ENCODE measurements at places on chromosomes 6 and 20.

- no peak for DNase-seq
These were observed 593.9 kb downstream of the CD109 start for GRCh38 chr6:74289884-74290283.

DNA sequence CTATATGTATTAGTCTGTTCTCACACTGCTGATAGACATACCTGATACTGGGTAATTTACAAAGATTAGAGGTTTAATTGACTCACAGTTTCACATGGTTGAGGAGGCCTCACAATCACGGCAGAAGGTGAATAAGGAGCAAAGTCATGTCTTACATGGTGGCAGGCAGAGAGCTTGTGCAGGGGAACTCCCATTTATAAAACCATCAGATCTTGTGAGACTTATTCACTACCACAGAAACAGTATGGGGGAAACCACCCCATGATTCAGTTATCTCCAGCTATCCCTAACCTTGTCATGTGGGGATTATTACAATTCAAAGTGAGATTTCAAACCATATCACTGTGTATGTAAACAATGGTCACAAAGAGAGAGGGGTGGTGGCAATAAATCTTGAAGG, 6.6 kb downstream of the CST8 start:
- no peak for DNase-seq

DNA sequence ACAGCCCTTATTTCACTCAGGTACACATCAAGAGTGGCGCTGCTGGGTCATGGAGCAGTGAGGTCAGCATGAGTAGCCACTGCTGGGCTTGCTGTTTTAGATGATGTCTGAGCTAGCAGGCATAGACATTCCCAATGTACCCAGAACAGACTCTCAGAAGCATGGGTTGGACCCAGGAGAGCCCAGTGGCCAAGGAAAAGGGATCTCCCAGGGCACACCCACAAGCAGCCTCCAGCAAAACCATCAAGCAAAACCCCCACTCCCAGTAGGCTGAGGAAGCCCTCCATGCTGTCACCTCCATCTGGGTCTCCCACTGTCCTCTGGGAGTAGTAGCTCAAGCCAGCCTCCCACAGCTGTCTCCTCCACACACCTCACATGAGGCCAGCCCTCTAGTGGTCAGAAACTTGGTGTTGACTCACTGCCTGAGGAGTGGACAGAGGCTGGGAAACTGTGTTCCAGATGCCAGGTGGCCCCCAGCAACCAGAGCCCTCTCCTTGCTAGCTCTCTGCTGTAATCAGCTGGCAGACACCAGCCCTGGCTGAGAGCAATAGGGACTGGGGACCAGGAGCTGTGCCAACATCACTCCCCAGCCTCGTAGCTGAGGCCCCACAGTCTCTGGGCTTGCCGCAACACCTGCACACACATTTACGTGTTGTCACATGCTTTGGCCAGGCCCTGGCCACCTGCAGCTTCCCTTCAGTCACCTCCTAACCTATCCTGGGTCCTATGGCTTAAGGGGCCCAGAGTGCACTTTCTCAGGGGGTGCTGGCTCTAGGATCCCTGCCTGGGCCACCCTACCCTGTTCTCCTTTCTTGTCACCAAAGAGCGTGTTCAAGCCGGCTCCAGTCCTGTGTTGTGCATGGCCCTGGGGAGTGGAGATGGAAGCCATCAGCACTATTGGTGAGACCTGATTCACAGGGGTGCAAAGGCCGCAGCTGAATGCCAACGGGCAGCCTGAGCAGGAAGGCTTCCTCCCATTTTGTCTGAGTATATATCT, 1.9 kb upstream of the AP5S1 start:
- DNase-seq = no peak

GRCh38 chr6:139373154-139373927, 1.1 kb downstream of the CITED2 start:
- DNase-seq = peak; percentile 31

- DNase-seq = no peak
These were observed 50.9 kb downstream of the SNRNP48 start for GRCh38 chr6:7640607-7641577.

DNA sequence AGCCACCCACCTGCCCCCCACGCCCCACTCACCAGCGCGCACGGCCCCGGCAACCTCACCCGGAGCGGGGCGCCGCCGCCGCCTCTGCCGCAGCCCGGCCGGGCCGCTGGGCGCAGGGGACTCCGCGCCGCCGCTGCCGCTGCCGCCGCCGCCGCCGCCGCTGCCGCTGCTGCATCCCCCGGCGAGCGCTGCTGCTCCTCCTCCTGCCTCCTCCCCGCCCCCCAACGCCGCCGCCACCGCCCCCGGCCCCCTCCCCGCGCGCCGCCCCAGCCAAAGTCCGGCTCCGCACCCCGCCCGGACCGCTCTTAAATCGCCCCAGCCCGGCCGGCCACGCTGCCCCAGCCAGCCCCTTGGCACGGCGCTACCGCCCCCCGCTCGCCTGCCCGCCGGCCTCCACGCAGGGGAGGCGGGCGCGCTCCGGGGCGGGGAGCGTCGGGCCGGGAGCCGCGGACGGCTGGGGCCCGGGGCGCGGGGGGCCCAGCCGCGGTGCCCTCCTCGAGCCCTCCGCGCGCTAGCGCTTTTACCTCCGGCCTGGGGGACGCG, at the start of gene SULF2:
TSS of gene SULF2 (minus strand) at position 171 of the 543 bp plus-strand sequence. CDS start 28,118 bp downstream, outside the sequence.
- DNase-seq = no peak

DNA sequence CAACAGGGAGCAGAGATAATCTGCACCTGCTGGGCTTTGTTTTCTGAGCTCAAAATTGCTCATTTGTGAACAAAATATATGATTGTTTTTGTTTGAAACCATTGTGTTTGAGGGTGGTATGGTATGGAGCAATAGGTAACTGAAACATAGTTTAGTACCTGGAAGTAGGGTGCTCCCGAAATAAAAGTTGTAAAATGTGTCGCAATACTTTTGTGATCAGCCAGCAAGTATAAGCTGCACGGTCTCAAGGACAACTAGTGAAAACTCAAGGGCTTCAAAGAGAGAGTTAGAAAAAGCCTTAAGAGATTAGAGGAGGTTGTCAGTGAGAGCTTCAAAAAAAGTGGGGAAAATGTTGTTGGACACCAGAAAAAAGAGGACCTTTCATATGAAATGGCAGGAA, 579.8 kb upstream of the POU3F2 start:
- no peak for DNase-seq
